ENCODE measurements at places on chromosomes 11 and 22.

GRCh38 chr11:31500560-31500959 is 8.9 kb downstream of the IMMP1L start:
- DNase-seq = no peak

- DNase-seq = no peak
These were observed 435.3 kb downstream of the SOX6 start for GRCh38 chr11:15920856-15921629.

GRCh38 chr22:23790819-23791737 is 4.3 kb downstream of the SMARCB1 start:
- no peak for DNase-seq

DNA sequence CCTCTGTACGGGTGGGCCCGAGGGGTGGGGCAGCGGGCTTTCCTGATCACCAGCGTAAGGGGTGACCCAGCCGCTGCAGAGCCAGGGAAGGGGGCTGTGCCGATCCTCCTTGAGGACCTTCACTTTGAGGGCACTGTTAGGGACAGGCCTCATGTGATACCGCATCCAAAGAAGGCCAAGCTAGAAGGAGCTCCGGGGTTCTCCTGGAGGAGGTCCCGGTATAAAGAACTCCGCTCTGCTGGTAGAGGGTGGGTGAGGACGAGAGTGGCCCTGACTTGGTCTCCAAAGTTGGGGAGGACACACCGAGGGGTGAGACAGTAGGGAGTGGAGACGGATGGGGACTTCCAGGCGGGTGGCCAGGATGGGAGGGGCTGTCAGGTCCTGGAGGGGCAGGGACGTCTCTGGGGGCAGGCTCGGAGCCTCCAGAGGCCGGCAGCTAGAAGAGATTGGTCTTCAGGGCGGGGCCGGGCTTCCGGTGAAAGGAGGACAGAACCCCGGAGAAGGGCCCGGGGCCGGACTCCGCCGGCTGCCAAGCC is 4.6 kb downstream of the PHOX2A start:
- no peak for DNase-seq

DNA sequence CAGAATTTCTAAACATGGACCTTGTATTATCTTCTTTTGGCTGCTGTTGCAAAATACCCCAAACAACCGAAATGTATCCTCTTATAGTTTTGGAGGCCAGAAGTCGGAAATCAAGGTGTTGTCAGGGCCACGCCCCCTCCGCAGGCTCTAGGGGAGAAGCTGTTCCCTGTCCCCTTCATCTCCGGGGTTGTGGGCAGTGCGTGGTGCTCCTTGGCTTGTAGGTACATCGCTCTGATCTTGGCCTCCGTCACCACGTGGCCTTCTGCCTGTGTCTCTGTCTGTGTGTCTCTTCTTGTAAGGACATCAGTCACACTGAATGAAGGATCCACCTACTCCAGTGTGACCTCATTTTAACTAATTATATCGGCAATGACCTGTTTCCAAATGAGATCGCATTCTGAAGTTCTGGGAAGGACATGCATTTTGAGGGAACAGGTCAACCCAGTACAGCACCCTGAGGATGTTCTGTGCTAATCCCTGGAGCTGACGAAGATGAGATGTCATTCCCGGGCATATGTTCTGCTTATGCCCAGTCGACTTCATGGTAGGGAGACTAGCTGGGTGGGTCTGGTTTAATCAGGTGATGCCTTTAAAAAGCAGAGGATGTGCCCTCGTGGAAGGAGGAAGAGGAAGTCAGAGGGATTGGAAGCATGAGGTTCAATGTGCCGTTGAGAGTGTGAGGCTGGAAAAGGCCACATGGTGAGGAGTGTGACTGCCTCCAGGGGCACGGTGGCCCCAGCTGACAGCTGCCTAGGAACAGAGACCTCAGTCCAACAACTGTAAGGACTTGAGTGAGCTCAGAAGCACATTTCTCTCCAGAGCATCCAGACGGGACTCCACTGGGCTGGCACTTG is 531.1 kb downstream of the TBC1D22A start:
- DNase-seq = no peak

DNA sequence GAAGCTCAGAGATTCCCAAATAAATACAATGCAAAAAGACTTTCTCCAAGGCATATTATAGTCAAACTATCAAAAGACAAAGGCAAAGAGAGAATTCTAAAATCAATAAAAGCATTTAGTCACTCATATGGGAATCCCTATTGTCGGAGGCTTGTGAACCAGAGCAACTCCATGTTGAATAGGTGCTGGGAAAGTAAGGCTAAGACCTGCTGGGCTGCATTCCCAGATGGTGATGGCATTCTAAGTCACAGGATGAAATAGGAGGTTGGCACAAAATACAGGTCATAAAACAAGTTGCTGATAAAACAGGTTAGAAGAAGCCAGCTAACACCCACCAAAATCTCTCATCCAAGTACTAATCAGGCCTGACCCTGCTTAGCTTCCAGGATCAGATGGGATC is 84.5 kb downstream of the JRKL start:
- no peak for DNase-seq

GRCh38 chr11:103581760-103582159 is 454.7 kb upstream of the DDI1 start:
- no peak for DNase-seq

DNA sequence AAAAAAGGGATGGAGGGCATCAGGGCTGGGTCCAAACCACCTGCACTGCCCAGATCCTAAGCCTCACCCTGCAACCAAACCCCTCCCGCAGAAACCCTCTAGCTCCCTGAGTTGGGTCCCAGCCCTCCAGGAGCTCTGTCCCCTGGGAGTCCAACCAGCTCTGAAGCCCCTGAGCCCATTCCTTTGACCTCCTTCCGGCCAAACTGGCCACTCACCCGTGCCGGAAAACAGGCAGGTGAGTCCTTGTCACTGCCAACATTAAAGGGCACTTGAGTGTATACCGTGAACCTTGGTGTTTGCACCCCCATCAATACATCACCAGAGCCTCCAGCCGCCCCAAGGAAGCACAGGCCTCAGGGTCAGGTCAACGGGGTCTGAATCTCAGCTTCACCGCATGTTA is 11.5 kb downstream of the MS4A15 start:
- DNase-seq = no peak

DNA sequence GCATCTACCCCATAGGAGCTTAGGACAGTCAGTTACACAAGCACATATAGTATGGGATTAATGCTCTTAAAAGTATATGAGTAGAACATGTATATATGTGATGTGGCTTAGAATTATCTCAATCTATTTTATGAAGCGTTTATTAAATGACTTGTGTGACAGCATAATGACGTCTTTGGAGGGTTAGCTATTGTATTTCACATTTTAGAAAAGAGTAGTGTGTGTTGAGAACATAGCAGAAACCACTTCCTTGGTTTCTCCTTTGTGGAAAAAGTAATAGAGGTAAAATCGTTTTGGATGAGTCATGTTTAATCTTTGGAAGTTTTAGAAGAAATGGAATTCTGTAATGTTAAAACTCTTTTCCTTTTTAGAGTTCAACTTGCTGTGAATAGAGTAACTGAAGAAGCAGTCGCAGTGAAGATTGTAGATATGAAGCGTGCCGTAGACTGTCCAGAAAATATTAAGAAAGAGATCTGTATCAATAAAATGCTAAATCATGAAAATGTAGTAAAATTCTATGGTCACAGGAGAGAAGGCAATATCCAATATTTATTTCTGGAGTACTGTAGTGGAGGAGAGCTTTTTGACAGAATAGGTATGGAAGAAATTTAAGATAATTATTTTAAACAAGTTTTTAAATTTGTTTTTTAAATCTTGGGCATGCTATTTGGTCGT is 2.4 kb downstream of the CHEK1 start:
- no peak for DNase-seq

DNA sequence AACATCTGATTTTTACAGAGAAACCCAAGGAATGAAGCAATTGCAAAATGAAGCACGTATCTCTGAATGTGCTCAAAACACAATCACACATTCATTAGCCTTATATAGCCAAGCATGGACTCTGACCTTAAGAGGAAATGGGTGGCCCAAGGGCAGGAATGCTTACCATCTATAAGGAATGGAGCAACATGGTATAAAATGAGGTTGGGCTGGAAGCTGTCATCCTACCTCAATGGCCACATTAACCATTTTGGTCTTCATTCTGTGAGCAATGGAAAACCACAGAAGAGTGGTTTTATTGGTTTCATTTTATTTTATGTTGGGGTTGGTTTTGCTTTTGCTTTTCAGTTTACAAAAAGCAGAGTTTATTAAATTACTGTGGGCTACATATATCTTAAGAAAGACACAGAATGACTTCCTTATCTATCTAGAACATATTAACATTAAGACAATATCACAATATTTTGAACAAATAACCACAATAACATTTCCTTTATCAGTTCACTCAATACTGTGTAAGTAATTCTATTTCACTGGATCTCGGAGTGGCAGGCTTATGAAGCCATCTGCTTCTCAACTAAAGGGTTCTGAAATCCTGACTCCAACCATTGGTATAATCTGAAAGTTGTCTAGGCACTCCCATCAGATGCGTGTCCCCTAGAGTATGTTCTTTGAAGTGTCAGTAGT is 10.8 kb upstream of the MS4A13 start:
- DNase-seq = no peak

DNA sequence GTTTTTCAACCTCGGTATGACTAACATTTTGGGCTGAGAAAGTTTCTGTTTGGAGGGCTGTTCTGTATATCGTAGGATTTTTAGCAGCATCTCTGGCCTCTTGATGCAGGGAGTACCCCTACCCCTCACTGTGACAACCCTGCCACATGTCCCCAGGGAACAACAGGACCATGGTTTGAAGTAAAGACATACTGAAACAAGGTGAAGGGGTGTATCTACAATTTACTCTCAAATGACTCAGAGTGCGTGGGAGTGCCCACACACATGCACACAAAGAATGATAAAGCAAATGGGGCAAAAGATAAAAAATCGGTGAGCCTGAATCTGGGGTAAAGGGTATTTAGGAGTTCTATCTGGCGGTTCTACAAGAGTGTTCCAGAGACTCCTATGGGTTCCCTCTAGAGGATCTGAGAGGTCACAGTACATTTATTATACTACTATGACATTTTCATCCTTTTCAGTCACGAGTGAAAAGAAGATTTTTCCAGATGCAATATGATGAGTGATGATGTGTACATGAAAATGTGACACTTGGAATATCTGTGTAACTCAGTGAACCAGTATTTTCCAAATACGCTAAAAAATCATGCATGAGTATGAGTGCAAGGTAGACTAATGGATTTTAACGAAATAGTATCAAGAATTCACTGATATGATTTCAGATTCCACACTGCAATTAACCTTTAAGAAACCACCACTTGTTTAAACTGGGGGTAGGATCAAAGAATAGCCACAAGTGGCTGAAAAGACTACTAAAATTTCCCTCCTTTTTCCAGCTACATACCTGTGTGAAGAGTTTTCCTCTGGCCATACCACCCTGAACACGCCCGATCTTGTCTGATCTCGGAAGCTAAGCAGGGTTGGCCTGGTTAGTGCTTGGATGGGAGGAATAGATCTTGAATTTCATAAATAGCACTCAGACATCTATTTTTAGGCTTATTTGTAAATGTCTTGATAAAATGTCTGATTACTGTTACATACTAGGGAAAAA is 56.3 kb upstream of the YPEL1 start:
- no peak for DNase-seq

GRCh38 chr22:29195964-29196666 is 9.6 kb upstream of the EMID1 start:
- no peak for DNase-seq

GRCh38 chr22:17213976-17214375 is 5.3 kb downstream of the ADA2 start:
- DNase-seq = no peak

- no peak for DNase-seq
These were observed 510.6 kb upstream of the RAG2 start for GRCh38 chr11:37108436-37109285.

- no peak for DNase-seq
These were observed 47.3 kb downstream of the TSPAN18 start for GRCh38 chr11:44774108-44774507.

DNA sequence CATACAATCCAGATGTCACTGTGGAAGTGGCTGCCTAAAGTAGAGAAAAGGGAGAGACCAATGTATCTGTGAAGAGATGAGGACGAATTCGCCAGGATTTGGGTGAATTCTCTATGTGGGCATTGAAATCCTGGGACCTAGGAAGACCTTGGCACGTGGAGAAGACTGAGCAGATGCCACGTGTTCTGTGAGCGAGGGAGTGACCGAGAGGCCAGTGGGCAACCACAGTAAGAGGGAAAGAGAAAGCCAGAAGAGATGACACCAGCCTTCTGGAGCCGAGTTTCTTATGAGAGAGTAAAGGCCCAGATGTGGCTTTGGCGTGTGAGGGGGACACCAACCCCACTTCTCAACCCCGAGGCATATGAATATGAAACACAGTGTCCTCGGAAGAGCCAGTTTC is 228.1 kb downstream of the BUD13 start:
- DNase-seq = no peak

- no peak for DNase-seq
These were observed 885 bp downstream of the TRMU start for GRCh38 chr22:46336119-46337078.

DNA sequence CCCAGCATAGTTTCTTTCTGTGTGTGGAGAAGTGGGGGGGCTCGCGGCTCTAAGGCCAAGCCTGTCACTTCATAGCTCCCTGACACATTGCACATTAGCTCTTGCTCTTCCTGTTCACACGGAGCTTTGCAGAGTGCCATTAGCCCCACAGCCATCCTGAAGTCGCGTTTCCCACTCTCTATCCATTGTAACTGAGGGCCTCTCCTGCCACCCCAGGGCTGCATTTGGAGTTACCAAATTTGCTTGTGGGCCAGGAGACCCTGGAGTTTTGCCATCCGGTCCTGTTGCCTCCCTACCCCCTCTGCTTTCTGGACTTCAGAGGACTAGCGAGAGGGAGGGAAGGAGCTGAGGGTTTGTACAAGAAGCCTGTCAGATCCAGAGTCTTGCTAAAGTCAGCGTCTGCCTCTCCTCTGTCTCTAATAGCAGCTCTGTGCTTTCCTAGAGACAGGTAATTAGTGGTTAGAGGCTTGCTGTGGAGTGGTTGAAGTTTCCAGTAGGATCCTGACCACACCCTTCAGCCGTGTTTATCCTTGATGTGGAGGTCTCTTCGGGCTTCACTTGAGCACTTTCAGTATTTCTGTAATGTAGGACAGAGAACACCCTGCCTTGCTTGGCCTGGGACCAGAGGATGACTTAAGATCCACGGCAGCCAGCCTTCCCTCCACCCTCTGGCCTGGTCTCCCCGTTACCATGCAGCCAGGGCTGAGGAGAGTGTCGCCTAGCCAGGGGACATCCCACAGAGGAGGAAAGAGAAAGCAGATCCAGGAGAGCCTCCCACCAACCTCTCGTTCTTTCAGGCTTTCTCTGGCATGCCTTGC is 14.1 kb downstream of the DCPS start:
- DNase-seq = peak; percentile 55

DNA sequence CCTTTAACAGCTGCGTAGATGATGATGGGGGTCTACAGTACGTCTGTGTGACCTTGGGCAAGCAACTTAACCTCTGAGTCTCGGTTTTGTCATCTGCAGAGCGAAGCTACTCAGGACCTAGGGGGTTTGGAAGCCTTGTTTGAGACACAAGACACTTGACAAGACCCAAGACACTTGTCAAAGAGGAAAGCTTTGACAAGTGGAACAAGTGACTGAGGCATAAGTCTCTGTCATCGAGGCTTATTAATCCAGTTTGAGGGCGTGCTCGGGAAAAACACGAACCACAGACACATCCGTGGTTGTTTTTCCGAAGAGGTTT is 732 bp upstream of the PC start:
- DNase-seq = no peak

- no peak for DNase-seq
These were observed 22.7 kb upstream of the RASD2 start for GRCh38 chr22:35517769-35518530.

All from NCI-H2107 (cell line).